ENCODE measurements at places on chromosomes 3 and 15.

- no peak for DNase-seq
Observed at GRCh38 chr3:154864947-154865346, 215.2 kb upstream of the MME start.

DNA sequence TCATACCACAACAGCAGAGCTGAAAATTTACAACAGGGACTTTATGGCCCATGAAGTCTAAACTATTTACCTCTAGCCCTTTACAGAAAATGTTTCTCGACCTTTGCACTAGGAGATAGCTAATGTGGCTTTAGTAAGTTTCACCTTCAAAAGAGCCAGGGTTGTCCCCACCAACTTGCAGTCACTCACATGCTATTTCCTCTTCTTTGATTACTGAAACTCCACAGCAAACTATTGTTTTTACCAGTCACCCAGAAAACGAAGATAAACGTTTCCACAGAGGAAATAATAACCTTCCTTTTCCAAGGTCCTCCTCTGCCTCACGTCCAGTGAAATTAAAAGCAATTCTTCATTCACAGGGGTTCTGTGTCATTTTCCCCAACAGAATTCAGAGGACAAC is 48.2 kb downstream of the WWTR1 start:
- DNase-seq, result no peak

GRCh38 chr15:77440378-77440999 is 19.8 kb downstream of the HMG20A start:
- no peak for DNase-seq

- no peak for DNase-seq
Observed at GRCh38 chr3:197912741-197913476, 37.1 kb upstream of the RPL35A start.

DNA sequence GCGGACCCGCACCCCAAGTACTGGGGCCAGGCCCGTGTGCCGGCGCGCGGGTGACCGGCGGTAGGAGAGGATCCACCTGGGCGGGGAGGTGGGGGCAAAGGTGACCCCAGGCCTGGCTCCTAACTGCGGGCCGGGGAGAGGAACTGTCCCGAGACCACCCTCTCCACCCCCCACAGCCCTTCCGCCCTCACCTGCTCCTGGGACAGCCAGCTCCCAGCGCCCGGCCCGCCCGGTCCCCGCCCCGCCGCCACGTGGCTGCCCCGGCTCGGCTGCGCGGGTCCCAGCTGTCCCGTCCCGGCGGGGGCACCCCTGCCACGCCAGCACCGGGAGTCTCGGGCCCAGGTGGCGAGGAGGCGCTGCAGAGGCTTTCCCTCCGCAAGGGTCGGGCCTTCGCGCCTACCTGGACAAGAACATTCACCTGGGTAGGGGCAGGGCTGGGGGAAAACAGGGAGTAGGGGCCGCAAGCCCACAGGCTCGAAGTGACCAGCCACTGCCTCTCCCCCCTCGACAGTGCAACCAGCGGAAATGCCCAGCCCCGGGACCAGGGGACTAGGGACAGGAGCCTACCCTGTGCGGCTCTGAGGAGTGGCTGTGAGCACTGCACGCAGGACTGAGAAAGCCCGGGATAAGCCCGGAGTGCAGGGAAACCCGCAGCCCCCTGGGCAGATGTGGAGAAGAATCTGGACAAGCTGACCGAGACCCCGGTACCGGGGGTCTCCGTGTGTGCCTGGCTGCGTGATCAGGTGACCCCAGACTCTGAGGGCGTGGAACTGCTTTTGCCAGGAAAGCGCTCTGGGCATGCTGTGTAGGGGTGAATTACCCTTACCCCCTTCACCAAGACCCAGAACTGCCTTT is at the start of gene SLC12A8:
TSS of gene SLC12A8 (minus strand) at position 240 of the 855 bp plus-strand sequence. CDS start 1,399 bp downstream, outside the sequence.
- peak; percentile 67 for DNase-seq

- no peak for DNase-seq
Observed at GRCh38 chr15:76229266-76229665, 82.0 kb downstream of the ETFA start.

DNA sequence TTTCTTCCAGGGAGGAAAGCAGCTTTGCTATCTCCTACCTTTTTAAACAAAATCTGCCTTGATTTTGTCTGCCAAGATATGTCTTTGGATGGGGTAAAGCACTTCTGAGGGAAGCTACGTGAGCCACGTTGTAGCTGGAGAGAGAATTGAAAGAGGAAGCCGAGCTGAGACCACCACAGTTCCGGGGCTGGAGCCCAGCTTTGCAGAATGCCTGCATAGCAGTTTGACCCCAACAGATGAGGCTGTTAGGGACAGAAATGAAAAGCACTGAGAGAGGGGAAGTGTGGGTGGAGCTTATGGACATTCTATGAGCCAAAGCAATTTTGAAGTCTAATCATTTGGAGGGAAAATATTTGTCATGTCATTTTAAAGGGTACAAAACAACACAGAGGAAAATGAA is 45.4 kb downstream of the LIPC start:
- DNase-seq, result no peak

DNA sequence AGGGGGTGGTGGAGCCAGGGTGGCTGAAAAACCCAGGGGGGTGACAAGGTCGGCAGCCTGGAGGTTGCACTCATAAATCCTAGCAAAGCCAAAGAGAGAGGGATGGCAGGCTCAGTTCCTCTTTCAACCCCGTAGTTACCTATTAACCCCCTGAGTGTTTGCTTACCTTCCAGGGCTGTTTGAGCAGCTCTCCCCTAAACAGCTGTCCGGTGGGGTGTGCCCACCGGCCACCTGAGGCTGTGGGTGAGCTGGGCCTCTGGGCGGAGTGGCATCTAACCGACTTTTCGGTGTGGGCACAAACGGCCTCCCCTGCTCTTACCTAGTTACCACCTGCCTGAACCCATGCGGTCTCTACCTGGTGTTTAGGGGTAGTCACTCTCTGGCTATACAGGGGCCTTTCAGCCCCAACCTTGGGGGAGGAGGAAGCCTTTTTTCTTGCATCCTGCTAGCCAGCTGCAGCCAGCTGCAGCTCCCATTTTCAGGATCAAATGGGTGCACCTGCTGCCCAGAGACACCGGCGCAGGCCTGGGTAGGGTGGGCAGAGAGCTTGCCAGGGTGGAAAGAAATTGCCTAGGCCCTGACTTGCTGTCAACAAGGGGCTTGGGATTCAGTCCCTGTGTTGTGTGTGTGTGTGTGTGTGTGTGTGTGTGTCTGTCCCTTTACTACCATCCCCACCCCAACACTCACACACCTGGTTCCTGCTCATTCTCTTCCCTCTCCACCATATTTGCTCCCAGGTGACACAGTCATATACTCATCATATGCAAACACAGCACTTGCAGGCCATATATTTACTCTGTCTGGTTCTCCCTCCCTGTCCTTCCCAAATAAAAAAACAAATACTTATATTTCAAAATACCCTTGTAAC is 3.7 kb downstream of the DLL4 start:
- DNase-seq, result peak; percentile 36

GRCh38 chr15:23736033-23736673 is 49.0 kb upstream of the NDN start:
- DNase-seq, result no peak

DNA sequence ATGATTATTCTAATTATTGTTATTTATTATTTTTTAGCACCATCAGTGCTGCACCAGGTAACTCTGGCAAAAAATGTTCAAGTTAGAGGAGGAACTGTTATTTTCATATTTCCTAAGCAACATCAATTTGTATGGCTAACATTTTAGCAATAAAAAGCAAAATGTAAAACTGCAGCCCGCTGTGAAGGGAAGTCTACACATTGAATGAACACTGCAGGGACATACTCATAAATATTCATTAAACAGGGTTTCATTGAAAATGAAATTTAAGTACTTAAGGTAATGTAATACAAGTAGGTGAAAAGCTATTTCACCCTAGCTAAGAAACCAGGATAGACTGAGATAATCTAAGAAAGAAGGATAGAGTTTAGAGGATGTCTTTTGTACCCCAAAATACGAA is 532.7 kb downstream of the NLGN1 start:
- peak; percentile 19 for DNase-seq

DNA sequence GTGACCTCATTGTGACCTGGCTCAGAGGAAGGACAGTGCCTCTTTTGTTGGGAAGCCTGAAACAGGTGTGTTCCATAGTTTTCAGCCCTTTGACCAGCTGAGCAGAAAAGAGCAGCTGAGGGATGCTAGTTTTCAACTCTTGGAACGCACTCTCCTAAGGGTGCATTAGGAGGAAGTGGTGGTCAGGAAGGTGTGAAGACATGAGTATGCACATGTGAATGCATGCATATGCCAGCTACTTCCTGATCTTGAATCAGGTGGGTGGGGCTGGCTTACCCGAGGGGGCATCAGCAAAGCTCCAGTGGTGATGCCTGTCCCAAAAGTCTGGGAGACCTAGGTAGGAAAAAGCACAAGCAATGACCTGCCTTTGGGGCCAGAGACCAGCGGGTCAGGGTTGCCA is 23.3 kb upstream of the CEMIP start:
- no peak for DNase-seq

DNA sequence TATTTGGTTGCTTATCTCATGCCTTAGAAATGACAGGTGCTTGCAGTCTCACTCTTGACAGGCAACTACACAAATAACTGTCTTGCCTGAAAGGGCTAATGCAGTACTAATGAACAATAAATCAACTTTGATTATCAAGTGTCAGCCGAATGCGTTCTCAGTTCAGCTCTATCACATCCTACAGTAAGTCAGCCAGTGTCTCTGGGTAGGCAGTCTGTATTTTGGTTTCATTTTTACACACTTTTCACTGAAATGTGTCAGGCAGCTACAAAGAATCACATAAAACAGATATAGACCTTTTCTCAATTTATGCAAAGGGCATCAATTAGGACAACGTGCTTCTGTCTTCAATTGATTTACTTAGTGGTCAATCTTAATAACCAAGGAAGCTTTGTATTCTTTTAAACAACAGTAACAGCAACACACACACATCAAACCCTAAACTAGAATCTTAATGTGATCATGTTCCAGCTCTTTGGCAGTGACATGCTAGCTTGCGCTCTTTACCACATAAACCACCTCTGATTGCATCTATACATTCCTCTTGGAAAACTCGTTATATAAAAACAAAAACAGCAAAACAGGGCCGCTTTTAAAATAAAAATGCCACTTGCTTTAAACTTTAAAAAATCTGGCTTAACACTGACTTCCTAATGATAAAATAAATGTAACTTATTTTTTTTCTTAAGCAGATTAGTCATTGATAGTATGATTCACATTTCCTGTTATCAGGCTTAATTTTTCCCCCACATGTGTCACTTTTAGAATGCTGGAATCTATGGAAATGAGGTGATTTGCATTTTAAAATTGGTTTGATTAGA is 520.4 kb downstream of the FOXP1 start:
- DNase-seq, result peak; percentile 35

DNA sequence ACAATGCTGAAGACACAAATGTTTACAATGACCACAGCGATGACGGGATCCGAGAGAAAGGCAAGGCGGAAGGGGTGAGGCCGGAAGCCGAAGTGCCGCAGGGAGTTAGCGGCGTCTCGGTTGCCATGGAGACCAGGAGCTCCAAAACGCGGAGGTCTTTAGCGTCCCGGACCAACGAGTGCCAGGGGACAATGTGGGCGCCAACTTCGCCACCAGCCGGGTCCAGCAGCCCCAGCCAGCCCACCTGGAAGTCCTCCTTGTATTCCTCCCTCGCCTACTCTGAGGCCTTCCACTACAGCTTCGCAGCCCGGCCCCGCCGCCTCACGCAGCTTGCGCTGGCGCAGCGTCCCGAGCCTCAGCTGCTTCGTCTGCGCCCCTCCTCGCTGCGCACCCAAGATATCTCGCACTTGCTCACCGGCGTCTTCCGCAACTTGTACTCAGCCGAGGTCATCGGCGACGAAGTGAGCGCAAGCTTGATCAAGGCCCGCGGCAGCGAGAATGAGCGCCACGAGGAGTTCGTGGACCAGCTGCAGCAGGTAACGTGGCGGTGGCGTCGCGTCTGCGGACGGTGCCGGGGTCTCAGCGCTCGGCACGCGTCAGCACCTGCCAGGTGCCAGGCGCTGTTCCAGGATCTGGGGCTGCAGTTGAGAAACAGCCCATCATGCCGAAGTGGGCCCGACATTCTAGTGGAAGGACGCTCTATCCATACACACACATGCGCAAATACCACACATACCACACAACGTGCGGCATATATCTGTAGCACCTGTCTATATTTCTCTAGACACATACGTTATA is at the start of gene DLEC1:
TSS of gene DLEC1 (plus strand) at position 108 of the 798 bp plus-strand sequence. CDS start at position 126, 18 bp downstream.
- peak; percentile 51 for DNase-seq

DNA sequence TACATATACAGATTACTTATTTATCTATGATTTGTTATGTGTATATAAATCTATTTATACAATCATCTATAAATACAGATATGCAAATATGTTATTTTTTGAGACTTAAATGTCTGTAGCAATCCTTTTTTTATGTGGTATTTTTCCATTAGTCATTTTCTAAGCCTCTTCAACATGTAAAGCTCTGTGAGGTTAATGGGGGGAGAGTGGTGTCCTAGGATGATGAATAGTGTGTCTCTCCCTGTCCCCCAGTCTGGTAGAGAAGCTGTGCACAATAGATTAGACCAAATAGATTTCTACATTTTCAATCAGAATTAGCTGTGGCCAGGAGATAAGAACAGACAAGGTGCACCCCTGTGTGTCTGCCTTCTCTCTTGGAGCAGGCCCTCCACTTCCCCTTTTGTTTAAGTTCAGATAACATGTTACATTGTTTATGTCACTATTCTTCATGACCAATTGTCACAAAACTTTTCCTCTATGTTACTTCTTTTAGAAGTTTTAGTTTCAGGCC is 453.9 kb downstream of the LPP start:
- DNase-seq, result no peak

DNA sequence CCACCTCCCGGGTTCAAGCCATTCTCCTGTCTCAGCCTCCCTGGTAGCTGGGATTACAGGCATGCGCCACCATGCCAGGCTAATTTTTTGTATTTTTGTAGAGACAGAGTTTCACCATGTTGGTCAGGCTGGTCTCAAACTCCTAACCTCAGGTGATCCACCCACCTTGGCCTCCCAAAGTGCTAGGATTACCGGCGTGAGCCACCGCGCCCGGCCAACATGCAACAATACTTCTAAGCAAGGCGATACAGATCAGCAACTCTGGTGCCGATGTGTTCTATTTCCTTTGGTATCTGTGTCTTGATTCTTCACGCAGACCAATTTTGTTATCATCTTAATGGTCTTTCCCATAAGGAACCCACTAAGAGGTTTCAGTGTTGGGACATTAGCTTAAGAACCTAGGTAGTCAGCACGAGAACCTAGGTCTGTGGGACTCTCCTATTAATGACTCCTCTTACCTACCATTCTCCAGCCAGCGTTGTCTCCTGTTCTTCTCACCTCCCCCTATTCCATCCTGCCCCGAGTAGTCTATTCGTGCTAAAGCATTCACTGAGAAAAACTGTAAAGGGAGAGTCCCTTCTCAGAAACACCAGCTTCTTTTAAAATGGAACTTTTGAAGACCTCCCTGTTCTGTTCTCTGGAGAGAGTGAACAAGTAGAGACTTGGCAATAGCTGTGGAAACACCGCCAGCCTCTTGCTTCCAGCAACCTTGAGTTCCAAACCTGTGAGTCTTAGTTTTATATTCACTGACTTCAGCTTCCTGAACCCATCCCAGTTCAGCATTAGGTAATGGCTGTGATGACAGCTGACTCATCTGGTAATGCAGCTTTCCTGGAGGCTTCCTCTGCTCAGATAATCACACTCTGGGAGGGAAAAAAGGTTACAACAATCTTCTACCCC is 61.2 kb downstream of the TSC22D2 start:
- no peak for DNase-seq

GRCh38 chr15:97517737-97518136 is 442.8 kb upstream of the ARRDC4 start:
- no peak for DNase-seq

All from NCI-H146 (cell line).